NCI-H524 (cell line): ENCODE measurements at places on chromosomes 5 and 9.

- DNase-seq, result no peak
These were observed 338.3 kb downstream of the RAB3C start for GRCh38 chr5:58921159-58921558.

DNA sequence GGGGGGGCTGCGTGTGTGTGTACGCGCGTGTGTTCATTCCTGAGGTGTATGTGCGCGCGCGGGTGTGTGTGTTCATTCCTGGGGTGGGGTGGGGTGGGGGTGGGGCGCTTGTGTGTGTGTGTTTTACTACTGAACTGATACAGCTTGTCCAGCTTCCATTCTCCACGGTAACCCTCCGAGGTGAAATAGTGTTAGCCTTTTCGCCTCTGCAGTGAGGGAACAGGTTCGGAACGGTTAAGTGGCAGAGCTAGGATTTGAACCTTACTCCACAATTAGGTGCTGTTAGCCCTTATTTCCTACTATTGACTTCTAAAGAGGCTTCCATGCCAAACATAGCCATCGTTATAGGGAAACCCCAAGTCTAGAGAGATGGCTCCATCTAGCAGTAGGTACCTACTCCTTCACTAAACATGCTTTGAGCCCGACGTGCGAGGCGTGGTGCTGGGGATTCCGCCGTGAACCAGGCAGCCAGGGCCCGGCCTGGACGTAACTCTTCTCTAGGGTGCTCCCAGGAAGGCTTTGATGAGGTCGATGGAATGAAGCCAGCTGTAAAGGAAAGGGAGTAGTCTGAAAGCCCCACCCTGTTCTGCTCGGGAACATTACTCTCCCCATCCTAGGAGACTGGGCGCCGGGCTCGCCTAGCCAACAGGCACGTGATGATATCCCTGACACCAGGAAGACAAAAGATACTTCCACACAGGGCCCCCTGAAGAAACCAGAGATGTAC lies 782 bp upstream of the SKP1 start:
- peak; percentile 50 for DNase-seq

- DNase-seq, result no peak
These were observed 61.3 kb downstream of the ENC1 start for GRCh38 chr5:74579215-74579614.

DNA sequence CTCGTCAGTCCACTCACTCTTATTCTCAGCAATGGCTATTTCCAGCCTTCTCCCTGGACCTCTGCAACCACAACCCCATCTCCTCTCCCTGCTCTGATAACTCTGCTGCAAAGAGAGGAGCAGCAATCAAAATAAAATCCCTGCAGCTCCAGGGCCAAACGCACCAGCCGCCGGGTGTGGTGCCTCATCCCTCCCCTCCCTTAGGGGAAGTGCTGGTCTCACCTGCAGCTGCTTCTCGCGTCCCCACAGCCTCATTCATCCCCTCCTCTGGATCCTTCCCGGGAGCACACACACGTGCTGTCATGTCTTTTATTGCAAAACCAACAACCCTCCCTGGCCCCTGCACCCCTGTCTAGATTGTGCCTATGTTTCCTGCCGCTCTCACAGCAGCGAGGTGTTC lies 77.8 kb downstream of the TENT4A start:
- no peak for DNase-seq

GRCh38 chr5:32355686-32356085 lies 42.9 kb upstream of the MTMR12 start:
- no peak for DNase-seq
